ENCODE measurements at places on chromosomes 16 and 17.

- no peak for DNase-seq
These were observed 10.5 kb downstream of the MAPT start for GRCh38 chr17:45904866-45905265.

DNA sequence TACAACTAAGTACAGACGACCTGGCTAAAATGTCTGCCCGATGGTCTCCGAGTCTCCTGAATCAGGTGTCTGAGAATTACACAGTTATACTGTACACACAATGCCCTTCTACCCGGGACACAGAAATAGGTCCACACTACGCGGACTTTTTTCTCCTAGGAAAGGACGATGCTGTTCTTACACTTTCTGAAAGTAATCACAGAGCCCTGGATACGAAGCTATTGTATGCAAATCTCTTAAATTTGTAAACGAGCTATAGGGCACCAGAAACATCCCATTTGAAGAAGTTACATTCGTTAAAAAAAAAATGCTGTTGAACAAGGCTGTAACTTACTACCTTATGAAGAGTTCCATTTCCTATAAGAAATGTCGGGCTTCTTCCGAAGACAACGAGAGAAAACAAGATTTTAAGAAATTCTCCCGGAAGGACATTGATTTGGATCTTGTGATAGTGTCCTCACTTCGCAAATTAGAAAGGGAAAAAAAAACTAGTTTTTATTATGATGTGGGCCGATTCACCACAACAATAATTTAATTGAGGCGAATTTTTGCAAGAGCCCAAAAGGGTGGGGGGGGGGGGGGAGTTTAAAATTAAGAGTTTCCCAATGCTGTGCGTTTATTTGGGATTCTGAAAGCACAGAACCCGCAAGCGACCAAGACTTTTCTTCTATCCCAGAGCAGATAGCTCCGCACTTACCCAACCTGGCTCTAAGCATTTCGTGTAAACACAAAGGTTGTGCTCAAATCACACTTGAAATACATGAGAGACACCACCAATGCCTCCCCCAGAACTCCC, 1.5 kb upstream of the SOX9 start:
- DNase-seq, result no peak

DNA sequence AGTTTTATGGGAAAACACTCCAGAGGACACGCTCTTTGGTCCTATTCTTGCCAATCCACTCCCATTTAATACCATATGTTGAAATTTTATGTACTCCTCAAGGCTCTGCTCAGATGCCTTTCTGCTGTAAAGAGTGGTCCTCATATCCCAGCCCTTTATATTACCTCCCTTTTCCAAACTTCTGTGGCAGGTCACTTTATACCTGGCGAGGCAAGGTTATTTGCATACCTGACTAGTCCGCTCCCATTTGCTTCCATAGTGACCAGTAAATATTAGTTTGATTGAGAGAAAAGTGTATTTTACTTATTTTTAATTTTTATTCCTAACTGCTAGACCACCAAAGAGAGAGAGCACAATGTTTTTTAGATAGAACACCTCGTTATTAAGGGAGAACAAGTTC, 17.3 kb downstream of the KRT12 start:
- no peak for DNase-seq

GRCh38 chr17:39699818-39700147, at the start of gene ERBB2:
ERBB2 (plus strand) TSS chr17:39700064; CDS start chr17:39700239, 175 bp downstream.
- peak; percentile 82 for DNase-seq

DNA sequence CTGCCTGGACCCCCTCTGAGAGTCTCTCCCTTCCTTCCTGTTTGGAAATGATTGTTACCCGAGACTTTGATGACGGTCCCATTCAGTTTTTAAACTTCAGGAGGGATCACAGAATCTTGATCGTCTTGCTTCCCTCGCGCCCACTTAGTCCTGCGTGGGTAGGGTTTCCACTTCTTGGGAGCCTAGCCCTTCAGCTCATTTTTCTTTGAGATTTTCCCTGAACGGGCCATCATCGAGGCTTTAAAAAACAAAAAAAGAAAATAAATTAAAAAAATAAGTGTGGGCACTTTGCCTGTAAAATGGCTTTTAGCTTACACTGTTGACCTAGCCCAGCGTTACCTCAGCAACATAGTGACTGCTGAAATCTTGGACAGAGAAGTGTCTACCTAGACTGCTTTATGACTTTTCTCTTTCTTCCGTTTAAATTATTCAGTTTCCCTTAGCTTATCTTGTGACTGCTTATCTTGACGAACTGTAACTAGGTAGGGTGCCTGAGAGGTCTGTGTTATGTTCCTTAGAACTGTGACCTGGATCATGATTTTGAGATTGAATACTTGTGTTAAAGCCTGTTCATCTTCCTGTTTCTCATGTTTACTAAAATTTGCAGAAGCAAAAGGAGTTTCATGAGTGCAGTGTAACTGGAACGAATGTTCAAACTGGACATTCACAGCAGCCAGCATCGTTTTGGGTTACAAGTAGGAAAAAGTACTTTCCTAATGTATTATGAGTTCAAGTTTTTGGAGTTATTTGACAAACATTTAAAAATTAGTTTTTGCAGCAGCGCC, 874 bp downstream of the WWP2 start:
- peak; percentile 39 for DNase-seq

- DNase-seq, result peak; percentile 51
These were observed 30.9 kb upstream of the DUSP14 start for GRCh38 chr17:37458805-37459204.

GRCh38 chr16:86761111-86762031, 183.0 kb downstream of the FOXL1 start:
- peak; percentile 71 for DNase-seq

DNA sequence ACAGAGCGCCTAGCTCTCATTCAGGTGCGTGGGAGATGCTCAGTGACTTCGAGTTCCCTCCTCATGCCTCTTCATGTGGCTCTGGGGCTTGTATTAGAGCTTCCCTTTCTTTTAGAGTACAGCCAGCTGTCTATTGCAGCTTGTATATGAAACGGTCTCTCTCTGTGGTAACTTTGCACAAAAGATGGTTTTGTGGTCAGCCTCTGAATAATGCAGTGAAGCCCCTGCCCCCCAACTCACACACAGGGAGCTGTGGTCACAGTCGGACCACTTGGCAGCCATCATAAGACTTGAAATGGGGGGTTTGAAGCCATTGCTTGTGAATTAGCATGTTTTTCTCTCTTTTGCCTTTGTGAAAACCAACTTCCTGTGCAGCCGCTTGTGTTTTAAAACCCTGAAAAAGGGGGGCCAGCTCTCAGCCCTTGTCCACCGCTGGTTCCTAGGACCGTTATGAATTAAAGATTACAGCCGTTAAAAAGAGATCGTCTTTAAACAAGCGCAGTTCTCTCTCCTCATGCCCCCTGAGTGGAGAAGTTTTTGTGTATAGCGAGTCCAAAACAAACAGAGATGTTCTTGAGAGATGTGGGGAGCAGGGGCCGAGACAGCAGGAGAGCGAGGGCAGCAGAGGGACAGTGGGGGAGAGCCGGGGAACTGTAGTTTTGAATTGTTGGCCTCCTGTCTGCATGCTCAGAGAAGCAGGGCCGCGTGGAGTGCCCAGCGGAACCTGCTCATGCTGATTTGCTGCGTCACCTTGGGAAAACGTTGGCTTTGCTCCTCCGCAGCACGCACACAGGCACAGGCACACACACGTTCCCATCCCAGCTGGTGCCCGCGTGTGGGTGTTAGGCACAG, 199.0 kb downstream of the MSI2 start:
- DNase-seq, result peak; percentile 65

DNA sequence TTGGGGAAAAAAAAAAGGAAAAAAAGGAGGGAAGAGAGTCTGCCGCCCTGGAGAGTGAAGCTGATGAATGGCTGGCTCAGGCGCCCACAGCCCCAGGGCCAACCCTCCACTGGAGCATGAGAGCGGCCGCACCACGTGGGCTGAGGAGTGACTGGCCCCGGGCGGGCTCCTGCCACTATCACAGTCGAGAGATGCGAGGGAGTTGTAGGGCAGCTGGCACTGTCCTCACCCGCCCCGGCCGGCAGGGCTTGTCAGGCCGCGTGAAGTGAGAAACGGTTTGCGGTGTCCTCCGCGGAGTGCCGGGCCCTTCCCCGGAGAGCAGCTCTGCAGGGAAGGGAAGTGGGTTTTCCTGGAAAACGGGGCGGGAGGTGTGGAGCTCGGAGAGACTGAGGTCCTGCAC, 45.9 kb downstream of the JPH3 start:
- peak; percentile 0 for DNase-seq
